ENCODE measurements at places on chromosomes 12 and 14.

DNA sequence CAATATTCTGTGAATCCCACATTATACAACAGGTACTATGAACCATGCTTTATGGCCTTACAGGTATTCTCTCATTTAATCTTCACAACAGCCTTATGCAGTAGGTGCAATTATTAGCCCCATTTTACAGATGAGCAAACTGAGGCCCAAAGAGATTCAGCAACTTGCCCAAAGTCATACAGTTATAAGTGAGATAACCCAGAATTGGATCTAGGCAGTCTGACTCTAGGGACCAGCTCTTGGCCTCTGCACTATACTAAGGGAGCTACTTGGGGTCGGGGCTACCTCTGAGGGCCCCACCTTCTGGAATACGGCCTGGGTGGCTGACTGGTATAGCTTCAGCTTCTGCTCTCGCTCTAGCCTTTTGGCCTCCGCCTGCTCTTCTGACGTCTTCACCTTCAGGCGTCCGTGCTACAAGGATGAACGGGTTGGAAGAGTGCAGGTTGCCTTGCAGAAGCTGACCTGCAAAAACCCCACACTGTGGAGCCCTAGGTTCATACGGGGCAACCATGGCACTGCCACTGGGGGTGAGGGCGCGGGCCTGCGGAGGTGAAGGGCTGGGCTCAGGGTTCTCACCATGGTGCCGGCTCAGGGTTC lies 762 bp downstream of the RABGGTA start:
- no peak for DNase-seq

GRCh38 chr12:105820429-105821125 lies 318.2 kb downstream of the NUAK1 start:
- peak; percentile 40 for DNase-seq

- DNase-seq: no peak
Observed at GRCh38 chr12:101076921-101077320, 133.1 kb downstream of the SLC5A8 start.

GRCh38 chr12:15846887-15847286 lies 35.3 kb upstream of the STRAP start:
- no peak for DNase-seq

GRCh38 chr12:98939350-98939749 lies 294.3 kb downstream of the APAF1 start:
- DNase-seq: no peak

DNA sequence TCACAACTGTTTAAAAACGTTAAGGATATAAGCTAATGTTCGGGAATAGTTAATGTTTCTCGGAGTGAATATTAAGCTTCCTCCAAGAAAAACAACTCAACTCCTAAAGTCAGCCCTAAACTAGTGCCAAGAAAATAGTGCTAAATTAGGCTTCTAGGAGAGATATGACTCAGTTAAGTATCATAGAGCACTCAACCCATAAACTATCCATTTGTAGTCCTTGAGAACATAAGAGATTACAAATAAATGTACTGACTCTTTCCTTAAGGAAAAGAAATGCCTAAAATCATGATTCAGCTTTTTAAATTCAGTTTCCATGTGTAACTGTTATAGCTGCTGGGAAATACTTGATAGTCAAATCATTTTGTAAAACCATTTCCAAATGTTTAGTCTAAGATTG lies 117.1 kb downstream of the HMGA2 start:
- no peak for DNase-seq

GRCh38 chr14:104517426-104517825 lies 62.1 kb upstream of the C14orf180 start:
- DNase-seq: no peak

DNA sequence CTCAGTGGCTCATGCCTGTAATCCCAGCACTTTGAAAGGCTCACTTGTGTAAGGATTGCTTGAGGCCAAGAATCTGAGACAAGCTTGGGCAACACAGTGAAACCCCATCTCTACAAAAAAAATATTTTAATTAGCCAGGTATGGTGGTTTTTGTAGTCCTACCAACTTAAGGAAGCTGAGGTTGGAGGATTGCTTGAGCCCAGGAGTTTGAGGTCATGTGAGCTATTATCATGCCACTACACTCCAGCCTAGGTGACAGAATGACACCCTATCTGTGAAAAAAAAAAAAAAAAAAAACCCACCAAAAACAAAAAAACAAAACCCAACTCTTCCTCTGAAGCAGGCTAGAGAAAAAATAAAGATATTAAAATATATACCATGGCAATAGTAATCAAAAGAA lies 41.2 kb downstream of the TMEM116 start:
- DNase-seq: no peak

GRCh38 chr12:112851024-112851777 lies 55.6 kb upstream of the OAS1 start:
- DNase-seq: no peak

GRCh38 chr14:65531148-65531547 lies 118.6 kb downstream of the FUT8 start:
- no peak for DNase-seq

DNA sequence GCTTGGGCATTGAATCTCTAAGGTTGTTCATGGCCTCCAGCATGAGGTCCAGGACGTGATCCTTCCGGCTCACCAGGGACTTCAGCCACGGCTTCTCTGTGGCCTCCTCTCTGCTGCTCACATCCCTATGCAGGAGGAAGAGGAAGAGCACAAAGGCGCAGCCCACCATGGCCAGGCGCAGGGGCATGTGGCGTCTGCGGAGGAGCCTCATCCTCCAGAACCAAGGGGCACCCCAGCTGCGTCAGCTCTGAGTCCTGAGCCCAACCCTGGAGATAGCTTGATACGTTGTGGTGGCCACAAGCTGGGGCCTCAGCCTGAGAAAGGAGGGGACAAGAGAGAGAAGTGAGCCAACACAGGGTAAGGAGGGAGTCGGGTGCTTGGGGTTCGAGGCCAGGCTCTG lies 11.6 kb downstream of the GALNT6 start:
- DNase-seq: no peak

GRCh38 chr14:89589400-89590118 lies 172.5 kb upstream of the FOXN3 start:
- no peak for DNase-seq

DNA sequence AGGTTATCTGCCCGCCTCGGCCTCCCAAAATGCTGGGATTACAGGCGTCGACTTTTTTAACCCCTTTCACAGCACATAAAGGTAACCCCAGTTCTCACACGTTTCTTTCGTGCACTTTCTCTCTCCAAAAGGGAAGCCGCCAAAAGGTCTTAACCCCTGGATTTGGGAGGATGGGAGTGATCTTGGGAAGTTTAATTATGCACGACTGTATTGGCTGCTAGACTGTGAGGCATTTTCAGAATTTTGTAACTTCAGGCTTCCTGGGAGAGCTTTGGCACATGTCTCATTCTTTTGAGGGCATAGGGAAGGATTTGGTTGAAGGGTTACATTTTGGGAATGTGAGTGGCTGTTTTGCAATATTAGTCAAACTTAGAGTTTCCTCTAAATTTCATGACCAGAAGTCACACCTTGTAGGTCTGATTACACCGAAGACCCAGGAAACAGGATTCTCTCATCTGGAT lies 1.4 kb upstream of the SMARCC2 start:
- peak; percentile 27 for DNase-seq

- DNase-seq: no peak
Observed at GRCh38 chr12:19003987-19004619, 125.4 kb upstream of the PLEKHA5 start.

DNA sequence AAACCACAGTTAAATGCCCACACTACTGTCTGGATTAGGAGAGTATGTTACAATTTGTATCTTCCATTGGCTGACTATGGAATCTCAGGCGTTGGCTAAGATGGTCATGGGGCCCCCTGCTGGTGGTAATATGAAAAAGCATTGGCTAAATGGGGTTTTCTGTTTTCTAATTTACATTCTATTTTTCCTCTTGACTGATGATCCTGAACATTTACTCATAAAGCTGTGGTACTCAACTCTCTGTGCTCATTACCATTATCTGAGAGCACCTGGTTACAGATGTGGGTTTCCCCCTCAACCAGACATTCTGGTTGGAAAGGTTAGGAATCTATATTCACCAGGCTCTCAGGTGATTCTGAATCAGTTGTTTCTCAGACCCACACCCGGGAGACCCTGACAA lies 64.8 kb downstream of the WSCD2 start:
- DNase-seq: no peak

DNA sequence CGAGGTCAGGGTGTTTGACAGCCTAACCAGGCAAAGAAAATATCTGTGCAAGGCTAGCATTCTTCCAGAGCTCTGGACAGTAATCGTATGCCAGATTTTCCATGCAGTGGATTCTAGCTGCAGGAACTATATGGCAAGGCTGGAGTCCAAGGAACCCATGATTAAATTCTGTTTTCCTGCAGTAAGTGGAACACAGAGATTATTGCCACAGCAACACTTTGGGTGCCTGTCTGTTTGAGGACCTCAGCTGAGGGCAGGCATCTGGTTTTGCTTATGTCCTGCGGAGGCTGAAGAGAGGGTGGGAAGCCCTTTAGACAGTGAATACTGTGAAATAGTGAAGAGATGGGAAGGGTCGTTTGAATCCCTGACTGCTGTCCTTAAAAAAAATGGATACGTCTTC lies 104.4 kb downstream of the DAD1 start:
- peak; percentile 36 for DNase-seq

DNA sequence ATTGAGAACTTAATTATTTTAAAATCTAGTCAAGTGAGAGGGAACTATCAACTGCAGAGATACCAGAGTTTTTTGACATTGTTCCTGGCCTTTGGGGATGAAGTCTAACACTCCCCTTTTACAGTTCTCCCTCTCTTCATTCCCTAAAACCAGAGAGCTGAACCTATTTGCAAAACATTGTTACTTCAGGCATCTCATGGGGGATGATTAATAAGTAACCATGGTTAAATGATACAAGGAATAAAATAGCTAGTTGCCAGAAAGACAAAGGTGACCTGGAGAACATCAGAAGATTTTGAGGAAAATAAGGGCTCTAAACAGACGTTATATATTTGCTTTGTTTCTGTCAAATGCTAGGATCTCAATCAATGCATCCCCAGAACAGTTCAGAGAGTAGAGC lies 42.3 kb downstream of the PDE6H start:
- DNase-seq: no peak

DNA sequence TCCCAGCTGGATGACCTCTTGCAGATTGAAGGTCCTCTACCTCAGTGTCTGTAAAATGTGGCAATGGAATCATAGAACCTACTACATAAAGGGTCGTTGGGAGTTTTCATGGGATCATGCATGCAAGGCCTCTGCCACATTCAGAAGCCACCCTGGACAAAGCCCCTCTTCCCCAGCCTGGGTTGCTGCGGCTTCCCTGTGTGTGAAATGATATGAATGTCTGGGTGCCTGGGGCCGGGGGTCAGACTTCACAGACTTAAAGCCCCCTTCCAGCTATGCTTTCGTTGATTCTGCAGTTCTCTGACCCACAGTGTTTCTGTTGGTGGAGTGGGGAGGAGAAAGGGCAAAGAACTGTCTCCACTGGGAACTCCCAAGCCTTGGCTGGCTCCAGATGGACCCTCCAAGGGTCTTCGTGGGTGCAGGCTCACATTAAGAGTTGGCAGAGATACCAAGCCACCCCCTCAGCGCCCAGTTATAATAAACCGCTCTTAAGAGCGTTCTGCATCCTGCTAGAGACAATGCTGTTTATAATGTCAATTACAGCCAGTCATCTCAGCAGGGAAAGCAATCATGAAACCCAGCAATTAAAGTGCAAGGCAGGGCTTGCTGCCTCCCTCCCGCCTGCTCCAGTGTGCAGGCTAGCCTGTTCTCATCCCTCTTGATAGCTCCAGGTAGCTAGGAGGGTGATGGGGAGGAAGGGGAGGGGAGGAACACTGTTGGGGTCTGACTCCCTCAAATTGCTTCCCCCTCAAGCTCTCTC lies 210.9 kb upstream of the FKBP4 start:
- DNase-seq: no peak

DNA sequence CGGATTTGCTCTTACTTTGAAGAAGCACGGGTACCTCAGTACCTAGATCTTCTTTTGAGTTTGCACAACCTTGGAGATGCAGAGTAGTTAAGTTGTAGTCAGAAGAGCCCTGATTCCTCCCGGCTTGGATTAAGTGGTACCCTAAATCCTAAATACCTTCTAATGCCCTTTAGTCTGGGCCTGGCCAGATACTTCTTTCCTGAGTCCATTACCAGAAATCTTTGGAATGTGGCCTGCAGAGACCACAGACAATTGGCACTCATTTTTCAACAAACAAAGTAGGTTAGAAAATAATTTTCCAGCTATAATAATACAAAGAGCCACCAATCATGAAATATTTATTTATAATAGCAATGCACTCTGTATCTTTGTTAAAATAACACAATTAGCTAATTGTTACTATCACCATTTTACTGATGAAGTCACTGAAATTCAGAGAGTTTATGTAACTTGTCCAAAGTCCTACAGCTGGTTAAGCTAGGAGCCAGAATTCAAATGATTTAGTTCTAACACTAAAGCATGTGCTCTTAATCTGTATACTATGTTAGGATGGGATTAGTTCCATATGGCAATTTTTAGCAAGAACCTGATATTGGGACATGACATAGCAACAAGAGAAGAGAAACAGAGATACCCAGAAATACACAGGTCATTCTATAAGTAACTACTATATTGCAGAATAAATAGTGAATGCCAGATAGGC lies 132.1 kb upstream of the PDZRN4 start:
- DNase-seq: no peak

GRCh38 chr12:32755654-32756475 lies at the start of gene YARS2:
Gene YARS2 (minus strand): TSS chr12:32755897. CDS start chr12:32755874, 23 bp downstream.
- DNase-seq: peak; percentile 95

- DNase-seq: peak; percentile 79
Observed at GRCh38 chr12:111753144-111753881, 13.4 kb upstream of the ALDH2 start.

DNA sequence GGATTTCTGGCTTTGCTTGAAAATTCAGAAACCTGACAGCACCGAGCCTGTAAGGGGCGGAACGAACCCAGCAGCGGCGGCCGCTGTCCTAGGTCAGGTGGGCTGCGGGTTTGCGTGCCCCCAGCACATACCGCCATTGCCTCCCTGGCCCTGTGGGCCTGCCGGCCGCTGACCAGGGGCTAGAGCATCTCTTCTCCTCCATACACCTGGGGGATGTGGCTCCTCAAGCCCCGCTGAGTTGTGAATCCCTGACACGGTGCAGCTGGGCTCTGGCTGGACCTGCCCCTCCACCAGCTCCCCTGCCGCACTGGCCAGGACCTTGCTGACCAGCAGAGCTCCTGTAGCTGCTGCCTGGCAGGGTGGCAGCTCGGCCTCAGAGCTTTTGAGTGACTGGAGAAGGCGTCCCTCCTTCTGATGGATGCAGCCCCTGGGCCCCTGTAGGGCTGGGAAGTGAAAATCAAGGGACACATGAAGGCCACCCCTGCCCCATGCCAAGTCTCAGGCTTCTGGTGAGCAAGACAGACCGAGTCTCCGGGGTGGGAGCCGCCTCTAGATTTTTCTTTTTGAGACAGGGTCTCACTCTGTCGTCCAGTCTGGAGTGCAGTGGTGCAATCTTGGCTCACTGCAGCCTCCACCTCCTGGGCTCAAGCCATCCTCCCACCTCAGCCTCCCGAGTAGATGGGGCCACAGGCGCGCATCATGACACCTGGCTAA lies 184.9 kb upstream of the SFSWAP start:
- DNase-seq: no peak

GRCh38 chr12:98405805-98406366 lies 109.5 kb upstream of the TMPO start:
- no peak for DNase-seq

- no peak for DNase-seq
Observed at GRCh38 chr14:76194327-76194726, 42.6 kb downstream of the GPATCH2L start.
